Ovary (tissue), 10 donors: ENCODE measurements at places on chromosomes 7 and 10. TPM values are rescaled to one million over a fixed set of nuclear protein-coding genes. Genes with fewer than 3 reads are reported as not detected.

GRCh38 chr7:41742401-41743020, 39.6 kb upstream of the INHBA start:
- no peak for DNase-seq

GRCh38 chr10:18486438-18486837, 164.9 kb downstream of the NSUN6 start:
- DNase-seq, result no peak

GRCh38 chr10:31836569-31837406, 91.8 kb downstream of the ARHGAP12 start:
- no peak for DNase-seq

Gene LAMB1
- 49.2 TPM for polyA plus RNA-seq

Gene POM121L12
- polyA plus RNA-seq, result not detected

- DNase-seq, result no peak
Measured at GRCh38 chr10:21369697-21370096, 155.8 kb downstream of the SKIDA1 start.

GRCh38 chr10:88253622-88254021, 329.5 kb downstream of the RNLS start:
- no peak for DNase-seq

Gene KNDC1
- 0.67 TPM for polyA plus RNA-seq

Gene UTF1
- 0.06 TPM for polyA plus RNA-seq

Gene IGFBP1
- 3.5 TPM for polyA plus RNA-seq

Gene SAMD8
- polyA plus RNA-seq, result 15.2 TPM

Gene CALN1
- 0.10 TPM for polyA plus RNA-seq

DNA sequence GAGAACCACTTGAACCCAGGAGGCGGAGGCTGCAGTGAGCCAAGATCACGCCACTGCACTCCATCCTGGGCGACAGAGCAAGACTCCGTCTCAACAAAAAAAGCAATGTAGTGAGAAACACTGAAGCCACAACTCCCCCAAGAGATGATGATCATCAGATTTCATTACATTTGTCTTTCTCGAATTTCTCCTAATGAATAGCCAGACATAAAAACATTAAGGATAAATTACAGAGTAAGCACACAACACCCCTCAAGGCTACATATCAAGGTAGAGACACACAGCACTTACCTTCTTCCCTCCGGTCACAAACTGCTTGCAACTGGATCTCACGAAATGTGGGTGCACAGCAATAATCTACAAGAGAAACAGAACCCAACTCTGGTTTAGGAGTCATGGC, 91.5 kb downstream of the VPS41 start:
- DNase-seq, result no peak

Gene EVX1
- not detected for polyA plus RNA-seq

Gene C10orf143
- polyA plus RNA-seq, result 7.2 TPM

Gene SPACDR
- 0.25 TPM for polyA plus RNA-seq

GRCh38 chr7:36615852-36616540, 108.3 kb downstream of the AOAH start:
- no peak for DNase-seq

GRCh38 chr7:50206453-50207250, 97.9 kb upstream of the IKZF1 start:
- no peak for DNase-seq

Gene HOXA10
- polyA plus RNA-seq, result 2.8 TPM

Gene TMEM236
- polyA plus RNA-seq, result 0.12 TPM

Gene PRSS37
- polyA plus RNA-seq, result not detected

DNA sequence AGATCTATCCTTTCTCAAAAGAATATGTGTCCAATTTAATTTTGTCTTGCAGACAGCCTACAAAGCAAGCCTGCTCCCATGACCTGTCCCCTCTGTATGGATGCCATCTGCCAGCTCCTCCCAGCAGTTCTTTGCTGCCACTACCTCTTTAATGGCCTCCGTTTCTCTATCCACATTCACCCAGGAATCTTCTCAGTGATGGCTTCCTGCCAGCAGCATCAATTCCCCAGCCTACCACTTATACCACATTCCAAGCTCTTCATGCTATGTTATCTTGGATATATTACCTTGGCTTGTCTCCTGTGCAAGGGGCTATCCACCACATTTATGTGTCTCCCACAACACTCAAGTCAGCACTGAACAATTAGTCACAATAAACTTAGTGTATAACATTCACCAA, 133.2 kb downstream of the VPS50 start:
- DNase-seq, result no peak

Gene CHRM2
- 0.06 TPM for polyA plus RNA-seq

DNA sequence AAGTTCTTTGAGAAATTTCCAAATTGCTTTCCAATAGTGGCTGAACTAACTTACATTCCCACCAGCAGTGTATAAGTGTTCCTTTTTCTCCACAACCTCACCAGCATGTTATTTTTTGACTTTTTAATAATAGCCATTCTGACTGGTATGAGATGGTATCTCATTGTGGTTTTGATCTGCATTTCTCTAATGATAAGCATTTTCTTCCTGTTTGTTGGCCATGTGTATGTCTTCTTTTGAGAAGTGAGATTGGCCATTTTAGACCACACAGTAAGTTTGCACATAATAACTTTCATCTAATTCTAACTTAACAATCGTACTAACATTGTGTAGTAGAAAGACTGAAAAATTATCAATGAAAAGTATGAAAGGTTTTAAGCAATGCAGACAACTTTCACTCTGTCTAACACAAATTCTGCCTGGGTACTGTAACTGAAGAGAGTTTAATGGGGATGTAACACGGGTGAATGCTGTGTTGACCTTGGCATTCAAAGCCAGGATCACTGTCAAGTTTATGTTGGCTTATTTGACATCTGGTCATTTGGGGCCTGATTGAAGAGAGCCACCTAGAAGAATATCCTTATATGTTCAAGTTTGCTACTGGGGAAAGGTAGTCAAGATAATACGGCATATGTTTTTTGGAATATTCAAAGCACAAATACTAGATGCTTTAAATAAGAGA, 50.4 kb downstream of the FAM171A1 start:
- DNase-seq, result no peak

DNA sequence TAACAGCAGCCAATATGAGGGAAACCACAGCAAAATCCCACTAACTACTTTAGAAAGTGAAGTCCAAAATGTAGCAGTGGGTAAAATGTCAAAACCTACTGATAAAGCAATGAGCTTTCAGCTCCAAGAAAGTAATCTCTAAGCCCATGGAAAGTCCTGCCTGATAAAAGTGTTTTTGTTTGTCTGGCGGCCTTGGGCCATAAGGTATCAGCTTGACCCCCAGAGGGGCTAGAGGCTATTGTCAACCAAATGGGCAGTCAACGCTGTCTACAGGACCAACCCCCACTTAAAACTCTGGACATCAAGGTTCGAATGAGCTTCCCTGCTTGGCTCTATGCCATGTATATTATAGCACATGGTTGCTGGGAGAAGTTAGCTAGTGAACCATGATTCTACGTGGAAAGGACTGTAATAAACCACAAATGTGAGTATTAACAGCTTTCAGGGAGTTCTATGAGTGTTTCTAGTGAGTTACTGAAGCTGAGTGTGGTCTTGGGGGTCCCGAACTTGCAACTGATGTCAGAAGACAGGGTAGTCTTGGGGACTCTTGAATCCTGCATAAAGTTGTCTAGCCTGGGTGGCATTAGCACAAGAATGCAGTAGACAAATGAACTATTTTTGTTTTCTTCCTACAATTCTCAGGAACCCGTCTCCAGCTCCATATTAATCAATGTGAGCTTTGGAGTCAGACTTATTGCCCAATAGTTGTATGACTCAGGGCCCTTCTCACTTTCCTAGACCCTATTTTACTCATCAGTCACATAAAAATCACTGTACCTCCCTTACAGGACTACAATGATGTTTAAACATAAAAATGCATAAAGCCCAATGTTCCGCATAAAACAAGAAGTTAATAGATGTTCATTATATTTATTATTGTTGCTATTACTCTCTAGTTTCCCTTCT, 164.9 kb downstream of the DGKI start:
- DNase-seq, result no peak

GRCh38 chr7:55304018-55304762, 60.9 kb upstream of the LANCL2 start:
- DNase-seq, result no peak

DNA sequence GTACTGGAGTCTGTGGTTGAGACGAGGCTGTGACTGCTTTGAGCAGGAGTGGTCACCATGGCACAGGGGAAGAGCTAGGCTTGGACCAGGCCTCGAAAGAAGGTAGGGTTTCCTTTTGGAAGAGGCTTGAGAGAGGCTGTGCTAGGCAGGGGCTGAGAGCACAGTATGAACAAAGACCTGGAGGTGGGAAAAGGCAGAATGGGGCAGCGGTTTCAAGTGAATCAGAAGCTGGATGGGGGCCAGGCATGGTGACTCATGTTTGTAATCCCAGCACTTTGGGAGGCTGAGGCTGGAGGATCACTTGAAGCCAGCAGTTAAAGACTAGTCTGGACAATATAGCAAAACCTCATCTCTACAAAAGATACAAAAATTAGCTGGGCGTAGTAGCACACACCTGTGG, 65.9 kb downstream of the CLIP2 start:
- DNase-seq, result peak; percentile 56

DNA sequence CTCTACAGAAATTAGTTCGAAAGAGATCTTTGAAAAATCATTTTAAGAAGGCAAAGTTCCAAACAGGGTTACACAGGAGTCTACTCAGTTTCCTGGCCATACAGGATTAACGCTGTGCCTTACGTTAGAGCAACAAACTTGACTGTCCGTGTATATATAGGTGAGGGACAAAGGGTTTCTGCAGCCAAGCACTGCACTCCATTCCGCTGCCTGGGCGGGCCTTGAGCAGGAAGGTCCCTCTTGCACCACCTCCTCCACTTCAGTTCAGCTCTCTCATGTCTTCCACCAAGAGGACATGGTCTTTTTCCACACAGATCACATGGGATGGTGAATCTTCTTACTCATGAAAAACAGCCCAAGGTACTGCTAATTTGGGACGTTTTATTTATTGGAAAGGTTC, 43.2 kb downstream of the MCMBP start:
- DNase-seq, result no peak

DNA sequence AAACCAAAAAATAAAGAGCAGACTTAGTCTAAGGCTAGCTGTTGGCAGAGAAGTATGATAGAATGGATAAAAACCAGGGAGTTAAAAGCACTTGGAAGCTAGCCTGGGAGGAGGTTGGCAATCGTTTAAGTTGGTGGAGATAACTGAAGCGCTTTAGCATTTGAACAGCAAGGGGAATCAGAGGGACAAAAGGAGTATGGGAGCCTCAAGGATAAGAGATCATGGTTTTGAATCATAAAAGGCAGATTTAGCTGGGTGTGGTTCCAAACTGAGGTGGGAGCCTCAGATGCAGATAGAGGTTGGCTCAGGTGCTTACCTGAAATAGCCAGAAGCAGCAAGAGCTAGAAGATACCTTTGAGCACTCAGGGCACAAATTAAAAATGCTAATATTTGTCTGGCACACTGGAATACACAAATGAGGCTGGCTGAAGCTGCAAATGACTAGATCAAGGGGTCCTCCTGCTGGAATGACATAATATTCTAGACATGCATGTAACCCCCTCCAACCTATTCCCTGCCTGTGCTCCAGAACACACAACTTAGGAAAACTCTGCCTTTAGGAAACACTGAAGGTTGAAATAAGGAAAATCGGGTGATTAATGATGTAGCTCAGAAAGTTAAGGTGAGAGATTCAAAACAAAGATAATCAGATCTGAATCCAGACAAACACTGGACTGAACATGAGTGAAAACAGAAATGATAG, 372.3 kb upstream of the LRRN3 start:
- DNase-seq, result no peak

DNA sequence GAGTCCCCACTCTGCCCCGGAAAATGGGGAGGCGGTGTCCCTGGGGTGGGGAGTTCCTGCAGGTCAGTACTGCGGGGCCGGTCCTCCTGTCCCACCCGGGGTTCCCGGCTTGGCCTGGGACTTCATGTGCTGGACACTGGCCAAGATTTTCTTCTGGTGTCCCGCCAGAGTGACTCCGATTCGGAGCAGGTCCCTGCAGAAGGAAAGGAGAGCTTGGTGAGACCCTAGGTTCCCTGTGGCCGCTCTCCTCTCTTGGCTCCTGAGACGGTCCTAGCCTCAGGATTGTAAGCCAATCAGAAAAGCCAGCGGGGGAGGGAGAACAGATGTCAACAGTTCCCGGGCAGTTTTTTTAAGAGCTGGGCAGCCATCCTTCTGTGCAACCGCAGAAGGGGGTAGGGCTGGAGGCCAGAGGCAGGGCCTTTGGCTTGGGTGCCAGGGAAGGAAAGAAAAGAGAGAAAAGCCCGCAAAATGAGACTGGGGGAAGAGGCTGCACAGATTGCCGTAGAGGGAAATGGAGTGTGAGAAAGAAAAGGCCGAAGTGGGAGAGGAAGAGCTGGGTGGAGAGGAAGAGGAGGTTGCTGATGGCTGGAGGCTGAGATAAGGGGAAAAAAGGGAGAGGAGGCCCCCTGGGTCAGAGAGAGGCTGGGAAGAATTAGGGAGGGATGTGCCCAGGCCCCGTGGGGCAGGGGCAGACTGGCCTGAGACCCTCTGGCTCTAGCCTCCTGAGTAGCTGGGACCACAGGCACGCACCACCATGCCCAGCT, 23.7 kb downstream of the EPHB4 start:
- DNase-seq, result peak; percentile 87

GRCh38 chr10:23362069-23362830, 17.7 kb upstream of the C10orf67 start:
- DNase-seq, result no peak
